ENCODE measurements at places on chromosomes 3 and 15.

- DNase-seq: no peak
Observed at GRCh38 chr3:112605285-112605684, 35.7 kb downstream of the CCDC80 start.

GRCh38 chr15:70062321-70062956 is 35.3 kb downstream of the TLE3 start:
- no peak for DNase-seq

- DNase-seq: no peak
Observed at GRCh38 chr3:156010829-156011228, 109.5 kb upstream of the KCNAB1 start.

- DNase-seq: no peak
Observed at GRCh38 chr15:56496635-56497034, 31.7 kb upstream of the MNS1 start.

DNA sequence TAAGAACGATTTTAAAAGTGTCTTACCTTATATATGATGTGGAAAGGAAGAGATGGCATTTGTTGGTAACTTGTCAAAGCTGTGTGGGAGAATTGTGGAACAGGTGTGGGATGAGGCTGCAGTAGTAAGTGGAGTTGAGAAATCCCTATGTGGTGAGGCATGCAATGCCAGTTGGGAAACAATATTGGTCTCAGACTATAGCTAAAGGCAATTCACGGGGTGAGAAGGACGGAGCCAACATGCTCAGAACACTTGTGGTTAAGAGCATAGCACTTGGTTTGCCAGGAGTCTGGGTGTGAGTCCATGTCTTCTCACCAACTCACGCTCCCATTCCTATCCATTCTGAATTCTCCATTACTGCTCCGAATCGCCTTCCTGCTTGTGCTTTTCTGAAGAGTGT is 615.6 kb upstream of the ADAMTS9 start:
- DNase-seq: no peak

DNA sequence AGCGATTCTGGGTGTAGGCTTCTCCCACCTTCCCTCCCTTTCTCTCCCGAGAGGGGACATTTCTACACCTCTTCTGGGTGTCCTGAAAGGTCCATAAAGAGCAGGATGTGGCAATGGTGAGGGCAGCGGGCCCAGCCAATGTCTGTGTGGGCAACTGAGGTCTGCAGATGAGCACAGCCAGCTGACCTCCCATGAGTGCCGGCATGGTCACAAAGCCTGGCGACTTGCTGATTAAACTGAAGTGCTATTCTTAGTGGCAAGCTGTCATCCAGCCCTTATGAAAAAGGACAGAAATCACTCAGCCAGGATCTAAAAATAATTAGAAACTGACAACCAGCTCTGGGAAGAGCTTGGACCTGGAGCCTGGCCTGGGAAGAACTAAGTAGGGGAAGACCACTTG is 124.3 kb upstream of the RGMA start:
- DNase-seq: no peak

GRCh38 chr3:115450036-115450435 is 173.3 kb upstream of the GAP43 start:
- DNase-seq: no peak

GRCh38 chr3:188446766-188447165 is 292.8 kb downstream of the LPP start:
- no peak for DNase-seq

- no peak for DNase-seq
Observed at GRCh38 chr3:46990573-46991374, 11.3 kb downstream of the NBEAL2 start.

GRCh38 chr15:49707598-49707997 is 86.8 kb downstream of the DTWD1 start:
- no peak for DNase-seq

DNA sequence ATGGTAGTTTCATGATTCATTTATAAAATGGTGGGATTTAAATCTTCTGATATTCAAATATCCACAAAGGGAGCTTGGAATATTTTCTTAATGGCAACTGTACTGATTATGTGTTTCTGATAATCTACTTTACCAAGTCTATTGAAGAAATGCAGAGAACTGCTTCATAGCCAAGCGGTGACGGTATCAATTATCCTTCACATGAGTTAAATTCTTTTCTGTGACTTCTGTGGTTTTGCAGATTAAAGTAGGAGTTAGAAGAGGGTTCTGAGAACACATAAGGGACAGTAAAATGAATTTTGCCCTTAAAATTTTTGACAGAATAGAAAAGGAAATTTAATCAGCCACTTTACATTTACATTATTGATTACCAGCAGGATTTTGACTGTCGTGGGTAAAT is 563.2 kb downstream of the GBE1 start:
- no peak for DNase-seq

- DNase-seq: no peak
Observed at GRCh38 chr3:16809482-16809881, 75.3 kb upstream of the PLCL2 start.

- DNase-seq: no peak
Observed at GRCh38 chr3:172697558-172697957, 13.3 kb downstream of the NCEH1 start.

- DNase-seq: no peak
Observed at GRCh38 chr3:52432691-52433141, 12.2 kb downstream of the SEMA3G start.

GRCh38 chr3:31890742-31891469 is 90.2 kb downstream of the OSBPL10 start:
- no peak for DNase-seq

DNA sequence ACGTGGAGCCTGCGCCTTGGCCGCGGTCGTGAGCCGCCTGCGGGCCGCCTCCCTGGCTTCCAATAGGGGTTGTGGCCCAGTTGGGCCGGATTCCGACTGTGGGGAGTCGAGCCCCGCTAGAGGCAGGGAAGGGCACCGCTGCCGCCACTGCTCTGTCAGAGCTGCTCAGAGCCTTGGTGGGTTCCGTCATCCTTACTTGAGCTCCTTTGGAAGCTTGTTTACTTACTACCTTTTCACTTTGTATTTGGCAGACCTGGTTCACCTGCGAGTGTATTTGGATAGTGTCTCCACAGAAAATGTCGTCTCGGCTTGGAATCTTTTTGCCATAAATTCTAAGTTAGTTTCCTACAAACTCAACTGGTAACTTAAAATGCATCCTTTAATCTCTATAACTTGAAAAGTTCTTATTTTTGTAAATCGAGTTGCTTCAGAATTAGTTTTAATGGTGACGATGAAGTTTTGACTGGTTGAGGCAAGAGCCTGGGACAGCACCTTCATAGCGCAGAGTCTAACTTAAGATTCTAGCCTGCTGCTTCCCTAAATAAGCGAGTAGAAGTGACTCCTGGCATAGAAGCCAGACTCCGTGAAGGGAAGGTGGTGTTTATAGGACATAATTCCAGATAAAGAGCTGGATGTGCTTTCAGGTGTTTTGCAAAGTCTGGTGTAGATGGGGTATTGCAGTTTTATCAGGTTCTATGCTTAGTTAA is 800 bp downstream of the DAG1 start:
- no peak for DNase-seq

DNA sequence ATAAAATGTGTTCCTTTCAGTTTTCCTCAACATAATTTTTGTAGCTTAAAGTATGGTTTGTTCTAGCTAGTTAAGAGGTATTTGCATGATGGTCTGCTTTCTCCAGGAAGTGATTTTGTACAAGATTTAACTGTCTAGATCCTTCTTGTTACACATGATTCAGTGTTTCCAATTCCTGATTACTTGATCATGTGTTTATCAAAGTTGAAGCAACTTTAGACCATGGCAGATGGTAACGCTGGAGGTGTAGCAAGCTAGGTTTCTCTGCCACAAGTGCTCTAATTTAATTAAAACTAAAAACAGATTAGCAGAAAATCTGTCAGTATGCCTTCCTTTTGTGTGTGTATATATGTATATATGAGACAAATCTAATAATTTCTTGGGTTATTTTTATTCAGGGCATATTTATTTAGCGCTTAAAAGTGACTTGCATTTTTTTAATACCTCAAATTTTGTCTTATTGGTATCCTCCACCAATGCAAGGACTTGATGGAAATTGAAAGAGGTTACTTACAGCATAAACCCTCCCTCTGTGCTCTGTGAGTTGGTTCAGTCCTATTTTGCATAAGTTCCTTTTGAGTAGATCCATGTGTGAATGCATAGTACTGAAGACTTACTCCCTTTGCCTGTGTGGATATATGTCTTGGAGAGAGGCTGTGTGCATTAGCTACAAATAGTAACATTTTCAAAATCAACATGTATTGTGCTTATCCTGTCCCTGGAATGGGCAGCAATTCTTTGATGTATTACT is 157.3 kb upstream of the CGNL1 start:
- DNase-seq: no peak

DNA sequence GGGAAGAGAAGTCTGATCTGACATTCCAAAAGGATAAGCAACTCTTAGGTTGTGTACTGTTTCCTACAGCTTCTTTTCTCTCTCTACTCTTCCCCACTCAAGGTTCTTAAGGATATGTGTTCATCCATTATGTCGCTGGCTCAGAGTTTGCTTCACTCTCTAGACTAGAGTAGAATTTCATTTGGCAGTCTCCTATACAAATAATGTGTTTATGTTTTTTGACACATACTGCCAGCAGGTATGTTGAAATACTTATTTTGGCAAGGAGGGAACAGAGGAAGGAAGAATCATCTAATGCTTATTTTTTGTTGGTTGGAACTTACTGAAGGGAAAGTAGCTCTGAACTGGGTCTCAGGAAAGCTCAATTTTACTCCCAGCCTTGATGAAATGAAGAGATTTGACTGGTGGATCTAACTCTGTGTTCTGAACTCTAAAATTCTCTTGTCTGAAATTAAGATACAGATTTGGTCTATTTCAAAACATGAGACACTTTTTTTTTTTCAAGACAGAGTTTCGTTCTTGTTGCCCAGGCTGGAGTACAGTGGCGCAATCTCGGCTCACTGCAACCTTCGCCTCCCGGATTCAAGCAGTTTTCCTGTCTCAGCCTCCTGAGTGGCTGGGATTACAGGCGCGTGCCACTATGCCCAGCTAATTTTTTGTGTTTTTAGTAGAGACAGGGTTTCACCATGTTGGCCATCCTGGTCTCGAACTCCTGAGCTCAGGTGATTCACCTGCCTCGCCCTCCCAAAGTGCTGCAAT is 7.6 kb upstream of the EMC3 start:
- DNase-seq: no peak

- no peak for DNase-seq
Observed at GRCh38 chr15:26191193-26191592, 328.1 kb upstream of the ATP10A start.

DNA sequence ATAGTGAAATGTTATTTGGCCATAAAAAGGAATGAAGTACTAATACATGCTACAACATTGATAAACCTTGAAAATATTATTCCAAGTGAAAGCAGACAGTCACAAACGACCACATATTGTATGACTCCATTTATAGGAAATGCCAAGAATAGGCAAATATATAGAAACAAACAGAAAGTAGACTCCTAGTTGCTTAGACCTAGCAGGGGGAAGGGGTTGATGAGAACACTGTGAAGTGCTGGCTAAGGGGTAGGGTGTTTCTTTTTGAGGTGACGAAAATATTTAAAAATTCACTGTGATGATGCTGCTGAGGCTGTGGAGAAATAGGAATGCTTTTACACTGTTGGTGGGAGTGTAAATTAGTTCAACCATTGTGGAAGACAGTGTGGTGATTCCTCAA is 30.5 kb upstream of the XIRP1 start:
- no peak for DNase-seq

DNA sequence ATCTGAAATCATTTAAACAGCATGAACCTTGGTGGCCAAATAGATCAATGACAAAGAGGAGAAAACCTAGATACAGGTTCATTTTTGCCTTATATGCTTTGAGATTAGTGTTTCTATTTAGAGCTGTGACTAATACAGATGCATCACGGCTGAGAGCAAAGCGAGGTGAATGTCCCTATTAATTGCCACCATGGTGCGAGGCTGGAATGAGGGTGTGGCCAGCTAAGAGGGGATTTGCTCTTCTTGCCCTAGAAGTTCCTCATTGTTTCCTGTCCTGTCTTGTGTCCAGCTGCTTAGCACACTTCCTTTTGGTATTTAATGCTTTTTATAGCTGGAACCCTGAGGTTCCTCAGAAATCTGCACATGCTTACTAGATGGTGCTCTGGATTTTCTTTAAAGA is 339.1 kb upstream of the RGMA start:
- no peak for DNase-seq

GRCh38 chr3:171417137-171417536 is 43.1 kb downstream of the TNIK start:
- DNase-seq: no peak

GRCh38 chr15:79572691-79573404 is 140.7 kb downstream of the MINAR1 start:
- DNase-seq: no peak

DNA sequence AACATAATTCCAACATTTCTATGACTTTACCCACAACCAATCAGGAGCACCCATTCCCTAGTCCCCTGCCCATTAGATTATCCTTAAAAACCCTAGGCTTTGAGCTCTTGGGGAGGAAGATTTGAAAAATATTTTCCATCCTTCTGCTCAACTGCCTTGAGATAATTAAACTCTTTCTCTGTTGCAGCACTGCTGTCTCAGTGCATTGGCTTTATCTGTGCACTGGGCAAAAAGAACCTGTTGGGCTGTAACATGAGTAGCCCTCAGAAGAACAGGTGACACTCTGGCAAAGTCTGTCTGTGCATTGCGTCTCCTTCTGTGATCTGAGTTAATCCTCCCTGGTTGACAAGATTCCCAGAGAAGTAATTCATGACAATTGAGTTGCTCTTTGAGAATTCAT is 83.9 kb downstream of the ZMAT3 start:
- no peak for DNase-seq

GRCh38 chr3:77169823-77170222 is 129.9 kb downstream of the ROBO2 start:
- no peak for DNase-seq

DNA sequence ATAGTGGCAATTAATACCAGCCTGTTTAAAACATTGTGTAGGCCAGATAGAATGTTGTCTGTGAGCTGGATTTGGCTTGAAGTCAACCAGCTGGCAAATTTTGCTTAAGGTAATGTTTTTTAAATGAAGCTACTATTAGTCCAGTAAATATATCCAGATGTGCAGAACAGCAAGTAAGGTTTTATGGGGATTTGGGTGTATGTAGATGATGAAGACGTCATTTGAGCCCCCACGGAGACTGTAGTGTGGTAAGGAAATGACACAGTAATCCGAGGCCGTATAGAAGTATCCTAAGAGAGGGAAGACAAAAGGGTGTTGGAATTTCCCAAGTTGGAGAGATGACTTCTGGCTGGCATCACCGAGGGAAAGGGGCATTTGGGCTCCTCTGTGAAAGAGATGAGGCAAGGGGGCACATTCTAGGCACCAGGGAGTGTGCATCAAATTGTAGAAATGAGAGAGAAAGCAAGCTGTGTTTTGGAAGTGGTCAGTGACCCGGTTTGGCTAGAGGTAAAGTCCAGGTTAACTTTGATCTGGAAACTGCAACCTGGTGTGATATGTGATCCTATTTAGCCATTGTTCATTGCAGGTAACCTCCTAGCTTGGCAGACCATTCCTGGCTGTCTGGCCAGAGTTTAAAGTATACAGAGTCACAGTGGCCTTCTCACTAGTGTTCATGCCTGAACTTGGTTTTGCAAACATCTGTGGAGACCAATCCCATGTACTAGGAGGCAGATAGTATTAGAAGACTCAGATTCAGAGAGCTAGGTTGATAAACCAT is 104.2 kb downstream of the ITPR1 start:
- no peak for DNase-seq
